Stimulated activated CD4-positive, alpha-beta T cell treated with anti-CD3 and anti-CD28 coated beads, Interleukin-2, amount 100 ng/mL, for 24 hours (primary cell): ENCODE measurements at places on chromosomes 11 and 22.

- no peak for DNase-seq
Measured at GRCh38 chr22:47443836-47444745, 681.6 kb downstream of the TBC1D22A start.

GRCh38 chr11:70415191-70415590 lies 16.9 kb downstream of the CTTN start:
- DNase-seq, result no peak

DNA sequence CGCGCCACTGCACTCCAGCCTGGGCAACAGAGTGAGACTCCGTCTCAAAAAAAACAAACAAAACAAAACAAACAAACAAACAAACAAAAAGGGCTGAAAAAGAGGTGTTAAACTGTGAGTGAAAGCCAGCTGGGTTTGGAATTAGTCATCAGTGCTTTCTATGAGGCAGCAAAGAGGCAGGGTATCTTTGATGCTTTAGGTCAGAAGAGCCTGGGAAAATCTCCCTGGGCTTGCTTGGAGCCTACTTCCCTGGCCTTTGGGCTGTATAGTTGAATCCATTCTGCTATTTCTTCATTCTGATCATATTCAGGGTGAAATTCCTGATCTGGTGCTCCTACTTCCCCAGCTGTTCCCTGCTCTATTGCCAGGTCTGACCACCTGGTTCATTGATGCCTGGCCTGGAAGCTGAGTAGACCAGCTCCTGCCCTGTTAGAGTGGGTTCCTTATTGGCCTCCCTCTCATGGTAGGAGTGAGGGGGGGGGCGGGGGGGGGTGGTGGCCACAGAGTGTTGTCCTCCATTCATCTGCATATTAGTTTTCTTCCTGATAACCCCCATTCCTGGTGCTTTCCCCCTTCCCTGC lies 65.6 kb downstream of the INSC start:
- DNase-seq, result no peak

DNA sequence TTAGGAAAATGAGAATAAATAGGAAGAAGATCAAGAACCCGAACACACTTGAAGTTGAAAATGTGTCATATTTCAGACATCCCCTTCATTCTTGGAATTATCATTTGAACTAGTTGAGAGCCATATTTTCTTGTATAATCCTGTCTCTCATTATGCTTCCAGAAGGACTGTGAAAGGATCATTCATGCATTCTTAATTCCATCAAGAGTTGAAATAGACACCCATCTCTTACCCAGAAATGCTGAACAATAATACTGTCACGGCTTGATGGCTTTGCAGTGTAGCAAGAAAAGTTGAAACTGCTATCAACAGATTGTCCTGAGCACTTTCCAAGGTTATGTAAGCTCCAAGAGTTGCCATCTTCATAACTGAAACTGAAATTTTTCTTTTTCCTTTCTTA lies 79.7 kb downstream of the ARHGAP42 start:
- DNase-seq, result no peak

DNA sequence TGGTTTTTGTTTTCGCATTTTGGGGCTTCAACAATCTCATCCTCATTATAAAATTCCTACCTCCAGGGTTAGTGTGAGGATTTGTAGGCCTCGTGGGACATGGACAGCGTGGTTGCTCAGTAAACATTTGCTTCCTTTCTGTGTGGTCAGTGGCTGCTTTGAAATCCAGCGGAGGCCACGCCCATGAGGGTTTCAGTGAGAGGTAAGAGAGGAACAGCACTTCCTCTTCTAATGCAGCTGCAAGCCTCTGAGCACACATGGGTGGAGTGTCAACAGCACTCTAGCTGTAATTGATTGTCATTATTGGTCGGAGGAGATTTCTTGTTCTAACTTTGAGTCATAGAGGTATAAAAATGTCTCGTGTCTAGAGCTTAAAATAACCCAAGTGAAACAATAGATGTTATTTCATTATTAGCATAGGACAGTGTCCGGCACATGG lies 6.0 kb upstream of the ARHGAP42 start:
- no peak for DNase-seq

GRCh38 chr22:21858025-21858764 lies 9.2 kb downstream of the MAPK1 start:
- DNase-seq, result no peak

DNA sequence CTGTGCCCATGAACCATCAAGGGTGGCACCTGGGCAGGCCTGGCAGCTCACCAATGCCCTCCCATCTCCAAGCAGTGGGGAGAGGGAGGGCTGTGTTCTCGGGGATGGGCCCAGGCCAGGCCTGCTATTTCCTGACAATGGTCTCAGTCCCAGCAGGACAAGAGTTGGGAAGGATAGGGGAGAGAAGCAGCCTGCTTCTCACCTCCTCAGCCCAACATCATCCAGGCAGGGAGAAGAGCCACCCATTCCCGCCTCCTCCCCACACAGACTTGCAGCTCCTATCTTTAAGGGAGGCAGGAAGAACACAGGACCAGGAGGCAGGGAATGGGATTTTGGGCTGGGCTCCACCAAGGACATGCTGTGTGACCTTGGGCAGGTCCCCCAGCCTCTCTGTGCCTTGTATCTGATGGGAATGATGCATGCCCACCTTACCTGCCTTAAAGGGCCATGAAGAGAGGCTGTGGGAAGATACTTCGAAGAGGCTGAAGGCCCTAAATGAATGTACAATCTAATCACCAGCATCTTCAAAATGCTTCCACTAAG lies 108.7 kb downstream of the DSCAML1 start:
- no peak for DNase-seq

GRCh38 chr22:17845790-17846189 lies 71.5 kb upstream of the BID start:
- DNase-seq, result no peak

DNA sequence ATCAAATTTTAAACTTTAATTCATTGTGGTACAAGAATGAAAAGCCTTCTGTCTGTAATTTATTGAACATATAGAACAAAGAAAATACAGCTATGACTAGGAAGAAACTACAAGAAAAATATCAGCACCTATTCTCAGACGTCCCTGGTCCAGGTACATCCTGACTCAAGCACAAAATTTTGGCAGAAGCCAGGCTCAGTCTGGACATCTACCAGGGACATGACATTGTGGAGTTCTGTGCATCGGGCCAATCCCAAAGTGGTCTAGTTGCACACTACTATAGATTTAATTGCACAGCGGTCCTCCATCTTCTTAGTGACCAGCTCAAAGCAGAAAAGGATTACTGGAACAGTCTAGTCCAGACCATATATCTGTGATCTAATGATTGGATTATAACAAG lies 15.7 kb upstream of the CD59 start:
- DNase-seq, result no peak

- no peak for DNase-seq
Measured at GRCh38 chr22:25048071-25048470, 95.6 kb downstream of the KIAA1671 start.

GRCh38 chr11:118156531-118157185 lies 4.0 kb upstream of the SCN4B start:
- no peak for DNase-seq

GRCh38 chr22:19716041-19716828 lies 1.9 kb downstream of the SEPTIN5 start:
- DNase-seq, result no peak

DNA sequence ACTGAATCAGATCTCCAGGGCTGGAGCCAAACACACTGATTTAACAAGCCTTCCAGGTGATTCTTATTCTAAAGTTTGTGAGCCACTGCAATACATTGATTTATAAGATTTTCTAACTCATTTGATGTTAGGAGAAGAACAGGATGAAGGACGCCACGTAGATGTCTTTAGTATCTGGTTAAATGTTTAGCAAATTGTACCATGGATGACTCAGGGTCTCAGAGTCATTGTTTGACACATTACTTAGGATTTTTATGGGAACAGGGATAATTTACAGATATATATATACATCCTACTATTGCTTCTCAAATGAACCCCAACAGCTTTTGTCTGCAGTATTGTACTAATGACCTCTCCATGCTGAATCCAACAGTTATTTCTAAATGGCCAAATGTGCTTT lies 143.1 kb upstream of the DDI1 start:
- no peak for DNase-seq

- no peak for DNase-seq
Measured at GRCh38 chr22:25896098-25896497, 154.1 kb downstream of the MYO18B start.

DNA sequence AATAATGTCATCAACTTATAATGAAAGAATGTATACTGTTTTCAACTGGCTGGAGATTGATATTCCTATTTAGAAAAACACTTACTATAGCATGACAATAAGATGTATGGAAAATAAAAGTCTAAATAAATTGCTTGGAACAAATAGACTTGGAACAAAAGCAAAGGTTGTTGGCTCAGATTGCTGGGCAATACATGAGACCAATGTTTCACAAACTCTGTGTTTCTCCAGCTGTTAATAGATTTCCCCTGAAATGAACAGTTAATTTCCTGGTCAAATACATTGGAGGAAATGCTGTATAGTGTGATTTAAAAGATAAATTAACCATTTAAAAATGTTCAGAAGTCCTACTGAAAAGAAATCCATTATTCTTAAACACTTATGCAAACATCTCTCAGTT lies 40.1 kb upstream of the CTSC start:
- no peak for DNase-seq

DNA sequence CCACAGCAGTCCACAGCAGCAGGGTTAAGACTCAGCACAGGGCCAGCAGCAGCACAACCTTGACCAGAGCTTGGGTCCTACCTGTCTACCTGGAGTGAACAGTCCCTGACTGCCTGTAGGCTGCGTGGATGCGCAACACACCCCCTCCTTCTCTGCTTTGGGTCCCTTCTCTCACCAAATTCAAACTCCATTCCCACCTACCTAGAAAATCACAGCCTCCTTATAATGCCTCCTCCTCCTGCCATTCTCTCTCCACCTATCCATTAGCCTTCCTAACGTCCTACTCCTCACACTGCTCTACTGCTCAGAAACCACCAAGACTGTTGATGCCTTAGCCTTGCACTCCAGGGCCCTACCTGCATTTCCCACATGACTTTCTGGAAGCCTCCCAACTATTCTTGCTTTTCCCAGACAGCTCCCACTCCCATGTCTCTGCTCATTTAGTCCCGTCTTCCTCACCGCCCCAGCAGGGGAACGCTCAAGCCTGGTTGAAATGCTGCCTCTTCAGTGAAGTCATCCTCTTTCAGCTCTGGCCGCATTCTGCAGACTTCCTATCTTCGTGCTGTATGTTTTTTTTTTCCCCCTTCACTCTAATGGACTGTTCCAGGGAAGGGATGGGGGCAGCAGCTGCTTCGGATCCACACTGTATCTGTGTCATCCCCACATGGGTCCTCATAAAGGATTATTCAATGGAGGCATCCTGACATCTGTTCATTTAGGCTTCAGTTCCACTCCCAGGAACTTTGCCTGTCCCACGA lies 3.3 kb downstream of the IL18BP start:
- no peak for DNase-seq

GRCh38 chr11:115761348-115761747 lies 257.1 kb upstream of the CADM1 start:
- no peak for DNase-seq

- DNase-seq, result no peak
Measured at GRCh38 chr11:86067009-86067850, 1.7 kb downstream of the PICALM start.

DNA sequence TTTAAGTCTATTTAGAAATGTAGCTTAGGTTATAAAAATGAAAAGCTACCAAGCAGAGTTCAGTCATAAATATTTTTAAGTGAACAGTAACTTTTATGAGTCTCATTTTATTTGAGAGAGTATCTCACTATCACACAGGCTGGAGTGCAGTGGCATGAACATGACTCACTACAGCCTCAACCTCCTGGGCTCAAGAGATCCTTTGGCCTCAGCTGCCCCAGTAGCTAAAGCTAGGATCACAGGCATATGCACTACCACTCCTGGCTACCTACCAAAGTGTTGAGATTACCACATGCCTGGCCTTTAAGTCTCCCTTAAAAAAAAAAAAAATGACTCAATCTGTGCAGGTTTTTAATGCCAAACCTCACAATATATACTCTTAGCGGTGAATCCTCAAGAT lies 34.7 kb upstream of the CLNS1A start:
- no peak for DNase-seq

GRCh38 chr11:9796266-9796665 lies 132.4 kb downstream of the SWAP70 start:
- DNase-seq, result no peak

- DNase-seq, result no peak
Measured at GRCh38 chr11:122668562-122669090, 13.1 kb downstream of the UBASH3B start.

DNA sequence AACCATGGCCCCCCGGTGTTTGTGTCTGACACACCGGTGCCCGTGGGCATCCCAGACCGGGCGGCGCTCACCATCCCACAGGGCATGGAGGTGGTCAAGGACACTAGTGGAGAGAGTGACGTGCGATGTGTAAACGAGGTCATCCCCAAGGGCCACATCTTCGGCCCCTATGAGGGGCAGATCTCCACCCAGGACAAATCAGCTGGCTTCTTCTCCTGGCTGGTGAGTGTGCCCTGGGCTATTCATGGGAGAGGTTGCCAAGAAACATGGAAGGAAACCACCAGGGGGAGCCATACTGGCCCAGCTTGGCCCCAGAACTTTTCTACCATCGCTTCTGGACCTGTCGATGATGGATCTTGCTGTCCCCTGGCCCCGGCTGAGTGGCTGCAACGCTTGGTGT lies 36.5 kb downstream of the PRDM11 start:
- DNase-seq, result peak; percentile 13

GRCh38 chr22:32020117-32020516 lies 22.9 kb upstream of the SLC5A1 start:
- no peak for DNase-seq

GRCh38 chr11:29159552-29160465 lies 857.0 kb downstream of the KCNA4 start:
- DNase-seq, result no peak

- DNase-seq, result peak; percentile 68
Measured at GRCh38 chr22:23772649-23773473, at the start of gene MMP11. Gene MMP11 (plus strand): TSS chr22:23772849. CDS start chr22:23772871, 22 bp downstream.

DNA sequence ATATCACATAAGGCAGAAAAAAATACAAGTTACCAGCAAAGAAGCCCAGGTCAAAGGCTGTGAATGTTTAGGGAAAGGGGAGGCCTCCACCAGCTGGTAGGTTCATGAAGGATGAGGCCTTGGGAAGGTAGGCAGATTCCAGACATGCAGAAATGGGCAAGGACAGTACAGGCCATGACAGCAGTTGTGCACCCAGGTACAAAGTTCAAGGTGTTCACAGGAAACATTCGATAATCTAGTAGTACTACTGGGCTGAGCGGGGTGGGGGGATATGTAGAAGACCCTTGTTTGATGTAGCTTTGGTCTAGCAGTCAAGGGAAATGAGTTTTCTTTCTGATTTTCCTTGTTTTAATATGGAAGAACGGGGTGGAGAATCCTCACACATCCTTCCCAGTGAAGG lies 152.8 kb upstream of the RASSF10 start:
- DNase-seq, result no peak

GRCh38 chr11:1573903-1574237 lies 1.8 kb upstream of the DUSP8 start:
- DNase-seq, result no peak

GRCh38 chr11:118607401-118608359 lies at the start of gene PHLDB1:
Gene PHLDB1 (plus strand): TSS chr11:118607615. CDS start chr11:118613837, 6,222 bp downstream.
- peak; percentile 47 for DNase-seq
